ENCODE measurements at places on chromosomes 16 and 17.

- DNase-seq: peak; percentile 5
Observed at GRCh38 chr17:71472809-71473789, 647.7 kb upstream of the SOX9 start.

DNA sequence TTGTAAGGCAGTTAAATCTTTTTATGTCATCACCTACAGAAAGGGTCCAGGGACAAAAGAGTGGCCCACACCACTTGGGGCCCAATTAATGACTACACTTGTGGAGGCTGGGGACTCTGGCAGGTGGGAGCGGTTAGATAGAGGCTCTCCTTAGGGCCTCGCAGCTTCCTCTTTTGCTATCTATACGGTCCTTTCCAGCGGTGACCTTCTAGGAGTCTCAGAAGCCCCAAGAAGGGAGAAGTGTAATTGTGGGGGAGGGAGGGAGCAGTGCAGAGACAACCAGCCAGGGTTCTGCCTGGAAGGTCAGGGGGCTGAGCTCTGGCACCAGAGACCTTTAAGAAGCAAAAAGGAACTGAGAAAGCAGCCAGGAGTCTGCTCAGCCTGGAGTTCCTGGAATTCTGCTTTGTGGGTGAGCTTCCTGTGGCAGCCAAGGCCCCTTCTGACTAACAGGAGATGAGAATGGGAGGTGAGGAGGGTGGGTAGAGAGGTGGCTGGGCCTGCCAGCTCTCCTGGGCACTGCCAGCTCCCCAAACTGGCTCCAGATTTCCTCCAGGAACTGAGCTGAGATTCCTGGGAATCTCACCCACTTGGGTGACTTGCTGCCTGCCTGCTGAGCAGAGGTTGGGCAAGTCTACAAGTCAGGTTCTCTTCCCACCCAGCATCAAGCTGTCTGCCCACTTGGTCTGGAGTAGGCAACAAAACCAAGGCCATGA, 16.3 kb upstream of the MAP3K14 start:
- DNase-seq: peak; percentile 77

DNA sequence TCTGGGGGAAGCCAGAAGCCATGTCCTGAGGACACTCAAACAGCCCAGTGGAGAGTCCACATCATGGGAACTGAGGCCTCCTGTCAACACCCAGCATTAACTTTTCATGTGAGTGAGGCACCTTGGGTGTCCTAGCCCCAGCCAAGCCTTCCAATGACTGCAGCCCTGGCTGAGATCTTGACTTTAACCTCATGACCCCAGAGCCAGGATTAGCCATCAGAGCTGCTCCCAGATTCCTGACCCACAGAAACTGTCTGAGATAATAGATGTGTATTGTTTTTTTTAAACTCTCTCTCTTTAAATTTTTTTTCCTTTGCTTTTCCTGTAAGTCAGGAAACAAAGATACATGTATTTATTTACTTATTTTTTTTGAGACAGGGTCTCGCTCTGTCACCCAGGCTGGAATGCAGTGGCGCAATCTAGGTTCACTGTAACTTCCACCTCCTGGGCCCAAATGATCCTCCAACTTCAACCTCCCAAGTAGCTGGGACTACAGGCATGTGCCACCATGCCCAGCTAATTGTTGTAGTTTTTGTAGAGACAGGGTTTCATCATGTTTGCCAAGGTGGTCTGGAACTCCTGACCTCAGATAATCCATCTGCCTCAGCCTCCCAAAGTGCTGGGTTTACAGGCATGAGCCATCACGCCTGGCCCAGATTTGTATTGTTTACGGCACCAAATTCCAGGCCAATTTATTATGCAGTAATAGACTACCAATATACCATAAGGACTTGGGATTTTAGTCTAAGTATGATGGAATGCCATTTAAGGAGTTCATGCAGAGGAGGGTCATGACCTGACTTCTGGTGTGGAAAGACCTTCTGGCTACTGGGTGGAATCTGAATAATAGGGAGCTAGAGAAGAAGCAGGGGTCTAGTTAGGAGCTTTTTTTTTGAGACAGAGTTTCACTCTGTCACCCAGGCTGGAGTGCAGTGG, 14.0 kb upstream of the TMEM94 start:
- DNase-seq: no peak

DNA sequence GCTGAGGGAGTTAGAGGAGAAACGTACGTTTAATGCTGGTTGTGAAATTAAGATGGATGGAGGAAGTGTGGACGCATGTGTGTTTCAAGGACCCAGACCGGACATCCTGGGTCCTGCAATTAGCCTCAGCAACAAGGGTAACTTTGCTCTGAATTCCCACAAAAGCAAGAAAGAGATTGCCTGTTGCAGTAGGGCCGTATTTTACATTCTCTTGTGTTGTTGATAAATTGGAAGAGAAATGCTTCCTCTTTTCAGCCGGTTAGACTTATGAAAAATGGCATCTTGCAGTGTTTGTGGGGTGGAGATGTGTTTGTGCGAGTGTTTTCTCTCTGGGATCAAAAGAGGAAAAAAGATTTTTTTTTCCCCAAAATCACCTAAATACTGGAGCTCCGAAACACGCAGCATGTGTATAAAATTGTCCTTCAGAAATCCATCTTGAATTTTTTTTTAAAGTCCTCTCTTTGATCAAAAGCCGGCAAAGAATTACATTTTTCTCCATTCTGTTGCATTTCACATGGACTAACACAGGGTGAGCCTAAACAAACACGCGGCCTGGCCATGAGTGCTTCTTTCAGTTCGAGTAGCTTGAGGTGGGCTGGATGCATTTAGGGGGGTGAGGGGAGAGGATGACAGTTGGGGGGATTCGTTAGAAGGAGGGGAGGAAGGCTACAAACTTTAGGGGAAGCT, 251.6 kb downstream of the C16orf95 start:
- DNase-seq: no peak

DNA sequence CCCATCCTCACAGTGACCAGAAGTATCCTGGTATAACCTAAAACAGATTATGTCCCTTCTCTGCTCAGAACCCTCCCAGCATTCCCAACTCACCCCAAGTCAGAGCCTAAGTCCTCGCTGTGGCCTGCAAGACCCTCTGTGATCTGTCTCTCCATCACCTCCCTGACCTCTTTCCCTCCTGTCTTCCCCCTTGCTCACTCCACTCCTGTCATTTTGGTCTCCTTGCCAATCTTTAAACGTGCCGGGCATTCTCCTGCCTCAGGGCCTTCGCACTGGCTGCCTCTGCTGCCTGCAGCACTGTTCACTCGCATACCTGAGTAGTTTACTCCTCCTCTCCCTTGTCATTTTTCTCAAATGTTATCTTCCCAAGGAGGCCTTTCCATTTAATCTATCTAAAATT, 97.7 kb downstream of the GSG1L start:
- no peak for DNase-seq

DNA sequence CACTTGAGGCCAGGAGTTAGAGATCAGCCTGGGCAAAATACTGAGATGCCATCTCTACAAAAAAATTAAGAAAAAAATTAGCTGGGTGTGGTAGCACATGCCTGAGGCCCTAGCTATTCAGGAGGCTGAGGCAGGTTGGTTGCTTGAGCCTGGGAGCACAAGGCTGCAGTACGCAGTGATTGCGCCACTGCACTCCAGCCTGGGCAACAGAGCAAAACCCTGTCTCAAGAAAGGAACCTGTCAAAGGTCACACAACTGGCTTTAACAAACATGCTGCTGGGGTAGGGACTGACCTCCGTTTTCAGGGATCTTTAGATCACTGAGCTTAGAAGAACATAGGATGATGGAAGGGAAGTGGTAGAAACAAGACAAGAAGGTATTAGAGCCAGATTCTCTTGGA, 95.0 kb downstream of the IRX3 start:
- DNase-seq: no peak

GRCh38 chr17:44587339-44587738, 30.1 kb downstream of the FZD2 start:
- DNase-seq: no peak

Measured in inflammatory macrophage (primary cell).